Neural crest cell (in vitro differentiated cells): ENCODE measurements at places on chromosomes 1 and 21.
A peak's percentile ranks its signal among the peaks of the same experiment; 100 is the strongest.

DNA sequence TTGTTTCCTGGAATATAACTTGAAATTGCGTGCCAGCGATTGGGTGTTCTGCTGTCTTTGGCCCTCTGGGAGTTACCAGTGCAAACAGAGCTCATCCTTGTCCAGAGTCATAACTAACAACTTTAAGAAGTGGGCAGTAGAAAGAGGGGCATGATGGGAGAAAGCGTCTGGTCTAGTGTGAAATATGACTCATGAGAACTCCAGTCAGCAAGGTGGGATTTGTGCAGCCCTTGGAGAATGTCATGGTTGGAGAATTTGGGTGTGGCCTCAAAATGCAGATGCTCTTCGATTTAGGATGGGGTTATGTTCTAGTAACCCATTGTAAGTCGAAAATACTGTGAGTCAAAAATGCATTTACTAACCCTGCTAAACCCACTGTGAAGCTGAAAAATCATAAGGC is 12.9 kb downstream of the ATP1B1 start:
- no peak for DNase-seq

GRCh38 chr1:114524944-114525343 is 13.9 kb upstream of the TRIM33 start:
- no peak for DNase-seq

GRCh38 chr1:68717330-68717729 is 220.4 kb upstream of the DEPDC1 start:
- no peak for DNase-seq

DNA sequence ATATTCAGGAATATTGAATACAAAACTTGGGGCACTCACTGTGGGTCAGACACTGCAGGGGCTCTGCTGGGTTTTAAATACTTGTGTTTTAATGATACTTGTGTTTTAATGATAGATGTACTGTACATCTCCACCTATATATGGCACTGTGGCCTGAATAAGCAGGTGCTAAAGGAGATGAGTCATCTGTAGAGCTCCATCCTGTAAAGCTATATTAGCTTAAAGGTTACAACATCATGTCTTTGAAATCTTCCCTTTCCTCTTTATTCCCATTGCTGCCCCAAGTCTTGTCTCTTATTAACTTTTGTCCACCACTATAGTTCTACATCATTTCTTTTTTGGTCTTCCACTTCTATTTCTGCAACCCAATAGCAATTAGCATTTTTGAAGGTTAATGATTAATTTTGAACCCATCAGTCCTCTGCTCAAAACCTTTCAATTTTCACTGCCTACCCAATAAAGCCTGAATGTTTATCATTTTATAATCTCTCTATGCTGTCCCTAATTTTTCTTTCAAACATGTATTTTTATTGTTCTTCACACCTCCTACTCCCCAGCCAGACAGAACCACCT is 113.3 kb upstream of the PTGFR start:
- no peak for DNase-seq

GRCh38 chr1:214332946-214333798 is 52.2 kb downstream of the SMYD2 start:
- peak; percentile 59 for DNase-seq
